Iris pigment epithelial cell (primary cell): ENCODE measurements at places on chromosomes 4 and X.

GRCh38 chr4:9920029-9920428, 101.3 kb downstream of the SLC2A9 start:
- DNase-seq: no peak

DNA sequence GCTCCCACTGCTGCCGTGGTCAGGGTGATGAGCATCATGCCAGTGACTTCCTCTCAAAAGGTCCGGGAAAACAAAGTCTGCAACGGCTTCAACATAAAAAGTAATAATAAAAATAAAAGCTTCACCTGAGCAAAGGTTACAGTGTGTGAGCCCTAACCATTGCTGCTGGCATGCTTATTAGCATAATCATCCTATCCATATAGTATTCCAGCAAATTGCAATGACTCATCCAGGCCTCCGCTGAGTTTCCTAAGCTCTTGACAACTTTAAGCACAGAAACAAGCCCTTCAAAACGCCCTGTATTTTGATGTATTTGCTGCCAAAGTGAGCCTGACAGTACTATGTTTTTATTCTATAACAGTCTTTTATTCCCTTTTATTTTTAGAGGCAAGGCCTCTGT, 100.5 kb downstream of the AASDH start:
- DNase-seq: peak; percentile 11

DNA sequence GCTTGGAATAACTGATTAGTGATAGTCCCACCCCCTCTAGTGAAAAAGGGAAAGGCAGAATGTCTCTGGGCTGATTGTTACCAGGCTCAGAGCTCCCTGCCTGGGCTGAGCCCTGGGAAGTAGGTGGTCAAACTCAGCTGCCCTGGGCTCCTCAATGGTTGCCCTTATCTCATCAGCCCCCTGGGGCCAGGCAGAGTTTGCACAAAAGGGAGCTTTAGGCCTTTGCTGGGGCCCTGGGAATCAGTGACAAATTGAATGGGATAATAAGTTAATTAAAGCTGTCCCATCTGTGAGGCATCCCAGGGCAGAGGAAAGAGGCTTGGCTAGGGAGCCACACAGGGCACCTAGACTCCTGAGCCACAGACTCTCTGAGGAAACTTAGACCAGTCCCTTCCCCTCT, 89.0 kb downstream of the EFNB1 start:
- no peak for DNase-seq

GRCh38 chrX:119488749-119489148, 20.5 kb downstream of the SLC25A5 start:
- peak; percentile 41 for DNase-seq

DNA sequence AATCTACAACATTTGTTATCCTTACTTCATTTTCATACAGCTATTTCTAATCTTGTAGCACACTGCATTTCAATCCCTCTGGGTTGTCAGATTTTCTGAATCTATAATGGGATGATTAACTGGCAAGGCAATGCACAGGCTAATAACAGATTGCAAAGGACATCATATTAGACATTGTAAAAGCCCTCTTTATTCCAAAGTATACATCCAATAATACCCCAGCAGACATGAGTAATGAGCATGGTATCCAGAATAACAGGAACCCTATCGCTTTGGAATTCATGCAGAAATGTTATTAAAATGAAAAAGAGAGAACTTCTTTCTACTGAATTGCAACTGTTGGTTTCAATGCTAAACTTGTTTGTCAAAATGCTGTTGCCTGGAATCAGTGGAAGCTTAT, 122.9 kb downstream of the C4orf33 start:
- DNase-seq: peak; percentile 51

GRCh38 chr4:69104719-69105275, 8.5 kb downstream of the UGT2B7 start:
- DNase-seq: no peak

- DNase-seq: no peak
These were observed 18.0 kb upstream of the METAP1 start for GRCh38 chr4:98977557-98977956.

DNA sequence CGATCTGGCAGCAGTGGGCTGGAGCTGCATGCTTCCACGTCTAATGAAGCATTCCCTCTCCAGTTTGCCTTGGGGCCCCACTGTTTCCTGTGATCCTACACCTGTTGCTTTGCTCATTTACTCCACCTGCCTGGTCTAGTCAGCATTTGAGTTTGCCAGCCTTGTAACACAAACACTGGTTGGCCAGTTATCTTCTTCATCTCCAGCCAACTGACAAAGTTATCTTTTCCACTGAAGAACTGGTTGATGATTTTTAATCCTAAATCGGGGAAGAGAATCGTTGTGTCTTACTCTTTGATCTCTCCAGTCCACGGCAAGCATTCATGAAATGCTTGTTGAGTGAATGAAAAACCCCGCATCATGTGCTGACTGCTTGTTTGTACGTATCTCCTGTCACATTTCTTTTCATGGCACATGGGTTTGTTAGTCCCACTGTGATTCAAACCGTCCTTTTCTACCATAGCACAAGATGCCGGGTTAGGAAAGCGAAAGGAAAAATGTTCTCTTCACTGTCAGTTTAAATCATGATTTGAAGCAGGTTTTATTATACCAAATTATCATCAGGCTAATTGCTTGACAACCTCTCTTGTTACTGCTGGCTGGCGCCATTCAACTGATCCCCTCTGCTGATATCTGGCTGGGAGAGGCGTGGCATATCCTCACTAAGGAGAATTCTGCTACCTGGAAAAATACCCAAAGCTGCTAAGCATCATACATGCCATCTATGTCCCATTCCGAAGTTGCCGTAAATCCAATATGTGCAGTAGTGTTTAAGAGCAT, 144.8 kb downstream of the SHROOM3 start:
- no peak for DNase-seq

- peak; percentile 44 for DNase-seq
These were observed 29.1 kb upstream of the TRO start for GRCh38 chrX:54891573-54891972.

- peak; percentile 16 for DNase-seq
These were observed 2.6 kb upstream of the CPZ start for GRCh38 chr4:8589823-8590545.

DNA sequence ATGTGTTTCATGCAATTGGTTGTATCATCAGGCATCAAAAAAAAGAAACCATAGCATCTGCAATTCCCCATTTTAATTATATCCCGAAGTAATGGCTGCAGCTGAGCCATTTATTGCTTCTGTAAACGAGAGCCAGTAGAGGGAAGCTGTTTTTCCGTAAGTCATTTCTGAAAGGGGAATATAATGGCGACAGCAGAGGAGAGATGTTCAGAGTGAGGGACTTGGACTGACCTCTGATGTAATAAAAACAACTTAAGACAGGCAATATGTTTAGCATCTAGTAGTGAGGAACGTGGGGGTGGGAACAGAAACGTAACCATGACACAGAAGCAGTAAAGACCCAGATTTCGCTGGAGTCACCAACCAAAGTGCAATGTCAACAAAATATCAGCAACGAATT, 31.5 kb upstream of the NAA11 start:
- no peak for DNase-seq
